ENCODE measurements at places on chromosomes 1 and 21.

- no peak for DNase-seq
Measured at GRCh38 chr1:158864595-158864994, 33.4 kb downstream of the MNDA start.

DNA sequence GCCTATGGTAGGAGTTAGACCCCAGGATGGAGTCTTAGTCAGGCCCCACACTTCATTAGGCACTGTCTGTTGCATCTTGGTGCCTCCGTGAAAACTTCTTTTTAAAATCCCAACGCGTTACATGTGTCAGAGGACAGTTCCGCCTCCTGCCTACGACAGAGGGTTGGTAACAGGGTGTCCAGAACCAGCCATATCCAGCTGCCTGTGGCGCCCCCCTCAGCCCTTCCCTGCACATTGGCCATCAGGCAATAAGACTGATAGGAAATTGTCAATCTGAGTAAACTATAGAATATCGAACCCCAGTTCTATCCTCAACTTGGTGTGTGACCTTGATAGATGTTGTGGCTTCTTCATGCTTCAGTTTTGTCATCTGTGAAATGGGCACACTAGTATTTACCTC lies 108.6 kb upstream of the CSF3R start:
- DNase-seq: no peak

- DNase-seq: no peak
Measured at GRCh38 chr1:204495078-204495753, 611 bp upstream of the PIK3C2B start.

DNA sequence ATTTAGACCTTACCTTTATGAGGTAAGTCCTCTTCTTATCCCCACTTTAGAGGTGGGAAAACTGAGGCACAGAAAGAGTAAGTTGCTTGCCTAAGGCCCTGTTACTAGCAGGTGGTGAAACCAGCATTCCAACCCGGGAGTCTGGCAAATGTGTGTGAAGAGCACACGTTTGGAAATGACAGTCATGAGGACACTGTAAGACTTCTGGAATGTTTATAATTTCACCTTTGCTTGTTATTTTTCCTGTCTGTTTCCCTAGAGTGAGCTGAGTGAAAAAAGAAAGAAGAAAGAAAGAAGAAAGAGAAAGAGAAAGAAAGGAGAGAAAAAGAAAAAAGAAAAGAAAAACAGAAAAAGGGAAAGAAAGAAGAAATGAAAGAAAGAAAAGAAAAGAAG lies 21.2 kb upstream of the LGALS8 start:
- DNase-seq: no peak

DNA sequence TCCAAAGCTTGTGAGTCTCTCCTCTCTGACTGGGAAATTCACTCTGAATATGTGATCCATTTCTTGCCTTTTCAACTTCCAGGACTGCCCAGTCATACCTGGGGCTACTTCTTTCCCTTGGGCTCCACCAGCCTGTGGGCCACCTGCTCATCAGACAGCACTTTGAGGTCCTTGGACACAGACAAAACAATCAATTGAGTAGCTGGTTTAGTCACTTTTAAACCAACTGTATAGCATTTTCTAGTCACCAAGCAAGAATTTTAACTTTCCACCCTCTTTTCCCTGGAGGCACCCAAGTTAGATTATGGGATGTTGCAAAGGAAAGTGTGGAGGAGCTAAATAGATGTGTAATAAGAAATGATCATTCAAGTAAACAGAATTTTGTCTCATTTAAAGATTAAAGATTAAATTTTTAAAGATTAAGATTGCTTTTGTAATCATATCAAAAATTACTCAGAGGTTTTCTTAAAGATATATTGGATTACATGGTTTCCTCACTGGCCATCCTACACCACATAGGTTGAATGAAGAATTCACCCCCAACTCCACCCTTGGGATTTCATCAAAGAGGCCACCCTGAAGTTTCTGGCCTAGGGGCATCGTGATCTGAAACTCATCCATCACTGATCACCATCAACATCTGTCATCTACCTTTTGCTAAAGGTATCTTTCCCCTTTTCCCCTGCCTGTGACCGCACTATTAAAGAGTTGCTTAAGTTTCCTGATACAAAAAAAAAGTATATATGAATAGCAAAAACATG lies 219.2 kb upstream of the NR5A2 start:
- no peak for DNase-seq

GRCh38 chr1:50419907-50420677 lies 3.2 kb downstream of the DMRTA2 start:
- no peak for DNase-seq

GRCh38 chr1:37862330-37862729 lies 2.9 kb upstream of the MTF1 start:
- DNase-seq: no peak

GRCh38 chr1:97160818-97161217 lies 439.2 kb downstream of the PTBP2 start:
- DNase-seq: no peak

GRCh38 chr21:20308586-20309315 lies 689.5 kb upstream of the NCAM2 start:
- DNase-seq: no peak

- no peak for DNase-seq
Measured at GRCh38 chr1:201313086-201313485, 29.8 kb downstream of the PKP1 start.

- DNase-seq: no peak
Measured at GRCh38 chr1:8537991-8538390, 220.1 kb downstream of the SLC45A1 start.

- no peak for DNase-seq
Measured at GRCh38 chr1:3932156-3932919, 32.3 kb upstream of the C1orf174 start.

DNA sequence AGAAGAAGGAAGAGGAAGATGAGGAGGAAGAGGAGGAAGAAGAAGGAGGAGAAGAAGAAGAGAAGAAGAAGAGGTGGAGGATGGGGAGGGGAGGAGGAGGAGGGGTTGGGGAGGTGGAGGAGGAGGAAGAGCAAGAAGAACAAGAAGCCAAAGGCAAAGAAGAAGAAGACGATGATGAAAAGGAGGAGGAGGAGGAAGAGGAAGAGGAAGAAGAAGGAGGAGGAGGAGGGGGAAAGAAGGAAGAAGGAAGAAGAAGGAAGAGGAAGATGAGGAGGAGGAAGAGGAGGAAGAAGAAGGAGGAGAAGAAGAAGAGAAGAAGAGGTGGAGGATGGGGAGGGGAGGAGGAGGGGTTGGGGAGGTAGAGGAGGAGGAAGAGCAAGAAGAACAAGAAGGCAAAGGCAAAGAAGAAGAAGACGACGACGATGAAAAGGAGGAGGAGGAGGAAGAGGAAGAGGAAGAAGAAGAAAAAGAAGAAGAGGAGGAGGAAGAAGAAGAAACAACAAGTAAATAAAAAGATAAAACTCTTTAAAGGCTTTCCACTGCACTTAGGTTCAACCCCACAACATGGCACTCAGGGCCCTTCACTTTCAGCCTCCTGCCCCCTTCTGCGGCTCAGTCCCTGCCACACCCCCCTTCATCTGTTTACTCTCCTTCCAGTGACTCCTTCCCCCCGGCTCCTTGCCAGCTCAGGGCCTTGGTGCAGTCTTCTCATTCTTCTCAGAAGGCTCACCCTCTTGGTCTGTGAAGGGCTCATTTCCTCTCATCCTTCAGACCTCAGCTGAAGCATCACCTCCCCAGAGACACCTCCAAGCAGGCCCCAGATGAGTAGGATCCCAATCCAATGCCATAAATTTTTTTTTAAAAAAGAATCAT lies 114.0 kb downstream of the KCNN3 start:
- no peak for DNase-seq

DNA sequence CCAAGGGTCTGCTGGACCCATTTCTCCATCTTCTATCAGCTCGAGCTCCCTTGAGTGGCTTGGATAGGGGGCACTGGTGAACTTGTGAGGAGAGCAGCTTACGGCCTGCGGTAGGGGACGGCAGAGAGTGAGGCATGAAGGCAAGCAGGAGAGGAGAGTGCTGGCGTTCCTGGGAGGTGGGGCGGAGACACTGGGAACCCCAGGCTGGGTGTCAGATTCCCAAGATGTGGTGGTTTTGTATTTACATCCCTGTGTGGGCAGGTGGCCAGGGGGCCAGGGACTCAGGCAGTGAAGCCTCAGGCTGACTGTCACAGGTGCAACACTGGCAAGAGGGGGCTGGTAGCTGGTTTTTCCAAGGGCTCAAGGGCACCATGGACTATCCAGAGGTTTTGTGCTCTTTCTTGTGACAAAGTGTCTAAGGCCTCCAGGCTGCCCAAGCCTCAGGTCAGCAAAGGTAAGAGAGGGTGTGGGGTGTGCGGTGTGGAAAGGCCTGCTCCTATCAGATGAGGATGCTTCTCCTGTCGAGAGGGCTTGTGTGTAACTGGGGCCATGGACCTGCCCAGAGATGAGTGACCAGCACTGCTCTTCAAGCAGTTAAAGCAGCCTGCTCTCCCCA lies 45.1 kb upstream of the ROR1 start:
- DNase-seq: no peak

DNA sequence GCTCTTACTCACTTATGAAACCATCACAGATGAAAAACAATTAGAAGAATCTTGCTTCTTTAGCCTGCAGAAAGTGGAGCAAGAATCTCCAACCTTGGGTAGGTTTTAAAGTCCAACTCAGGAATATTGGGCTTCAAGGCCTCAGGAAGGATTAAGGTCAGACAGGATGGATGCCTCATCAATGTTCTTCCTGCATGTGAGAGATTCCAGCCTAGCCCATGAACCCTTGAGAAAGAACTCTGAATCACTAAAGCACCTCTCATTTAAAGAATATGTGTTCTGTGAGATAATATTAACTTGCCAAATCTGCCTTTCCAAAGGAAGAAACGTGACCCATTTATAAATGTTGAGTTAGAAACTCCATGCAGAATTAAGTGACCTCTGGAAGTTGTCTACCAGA lies 345.2 kb upstream of the CAMK1G start:
- DNase-seq: no peak

GRCh38 chr1:185207170-185207569 lies 50.2 kb downstream of the SWT1 start:
- DNase-seq: no peak

GRCh38 chr1:202592146-202592545 lies 118.1 kb downstream of the SYT2 start:
- DNase-seq: no peak

DNA sequence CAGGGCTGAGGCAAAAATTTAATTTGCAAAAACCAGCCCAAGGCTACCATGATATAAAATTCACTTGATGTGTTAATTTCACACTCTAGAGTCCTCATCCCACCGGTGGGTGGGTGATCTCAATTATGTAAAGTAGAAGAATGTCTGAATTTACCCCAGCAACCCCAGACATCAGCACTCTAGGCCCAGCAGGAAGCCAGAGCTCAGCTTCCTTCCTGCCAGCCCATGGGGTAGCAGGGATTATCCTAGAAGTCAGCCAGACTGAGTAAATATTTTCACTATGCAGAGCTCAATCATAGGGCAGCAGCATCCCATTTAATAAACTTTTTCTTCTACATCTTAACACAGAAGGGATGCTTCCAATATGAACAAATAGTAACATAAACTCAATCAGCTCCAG lies 71.0 kb downstream of the SIPA1L2 start:
- DNase-seq: no peak

- no peak for DNase-seq
Measured at GRCh38 chr1:47409311-47410067, 6.6 kb upstream of the FOXE3 start.

GRCh38 chr1:39990428-39990827 lies 35.5 kb downstream of the MFSD2A start:
- no peak for DNase-seq

GRCh38 chr1:84083307-84083706 lies 60.8 kb upstream of the PRKACB start:
- DNase-seq: no peak

GRCh38 chr1:184253921-184254320 lies 132.9 kb upstream of the C1orf21 start:
- no peak for DNase-seq

- DNase-seq: no peak
Measured at GRCh38 chr1:185074307-185074706, 28.9 kb downstream of the RNF2 start.

- no peak for DNase-seq
Measured at GRCh38 chr1:157240495-157241184, 102.4 kb upstream of the ETV3 start.

GRCh38 chr1:64368344-64368743 lies 101.6 kb upstream of the CACHD1 start:
- no peak for DNase-seq

GRCh38 chr1:183871601-183872000 lies 66.7 kb downstream of the RGL1 start:
- DNase-seq: no peak

DNA sequence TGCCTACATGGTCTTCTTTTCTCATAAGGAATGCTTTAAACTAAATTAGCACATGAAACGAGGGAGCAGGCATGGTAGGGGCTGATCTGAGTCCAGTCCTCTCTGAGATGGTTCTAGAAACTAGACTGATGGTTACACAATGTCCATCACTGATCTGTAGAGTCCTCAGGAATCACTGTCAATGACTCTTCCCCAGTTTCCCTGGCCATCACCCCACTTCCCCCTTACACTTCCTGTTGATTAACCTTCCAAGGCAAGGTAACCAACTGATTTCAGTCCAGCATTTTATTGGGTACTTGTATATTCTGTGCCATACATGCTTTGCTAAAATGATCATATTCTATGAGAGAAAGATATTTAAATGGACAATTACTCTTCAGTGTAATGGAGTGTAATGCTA lies 100.6 kb upstream of the ARTN start:
- no peak for DNase-seq

GRCh38 chr1:53380296-53380695 lies 52.4 kb upstream of the LRP8 start:
- DNase-seq: no peak

DNA sequence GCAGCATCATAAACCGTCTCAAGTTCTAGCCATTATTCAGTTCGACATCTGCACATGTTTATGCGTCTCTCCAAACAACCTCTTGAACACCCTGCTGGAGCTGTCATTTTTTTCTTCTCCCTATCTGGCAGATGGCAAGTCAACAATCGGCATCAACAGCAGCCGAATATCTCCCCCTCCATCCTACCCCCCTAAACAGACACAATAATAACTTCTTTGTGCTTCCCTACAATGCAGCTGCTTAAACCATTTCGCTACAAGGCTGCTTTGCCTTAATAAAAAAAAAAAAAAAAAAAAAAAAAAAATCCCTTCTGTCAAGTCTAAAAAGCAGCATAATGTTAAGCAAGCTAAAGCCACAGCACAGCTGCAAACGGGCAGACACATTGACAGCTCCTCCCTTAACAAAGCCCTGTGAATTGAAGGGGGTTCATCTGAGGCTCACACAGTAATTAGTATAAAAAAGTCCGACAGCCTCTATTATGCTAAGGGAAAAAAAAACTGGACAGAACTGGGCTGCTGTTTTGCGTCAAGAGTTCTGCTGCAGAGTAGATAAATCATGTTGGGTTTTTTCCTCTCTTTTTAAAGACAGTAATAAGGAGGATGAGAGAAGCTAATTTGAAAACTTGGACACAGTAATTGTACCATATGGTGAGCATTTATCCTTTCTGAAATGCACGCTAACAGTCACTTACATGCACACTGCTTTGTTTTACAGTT lies 136.4 kb downstream of the AKT3 start:
- no peak for DNase-seq

All from activated naive CD4-positive, alpha-beta T cell (primary cell).